ENCODE measurements at places on chromosomes 4 and X. TPM values are rescaled to one million over a fixed set of nuclear protein-coding genes. Genes with fewer than 3 reads are reported as not detected.
A peak's percentile ranks its signal among the peaks of the same experiment; 100 is the strongest.

Gene OPN1MW2
- not detected for total RNA-seq

Gene AFF2
- total RNA-seq, result 2.5 TPM

Gene XG
- not detected for total RNA-seq

Gene CDX4
- not detected for total RNA-seq

Gene RENBP
- 11.4 TPM for total RNA-seq

Gene NMU
- total RNA-seq, result not detected

Gene HERC5
- total RNA-seq, result 4.6 TPM

Gene P2RY8
- 0.35 TPM for total RNA-seq

Gene NOCT
- 13.8 TPM for total RNA-seq

Gene DCK
- 7.2 TPM for total RNA-seq

Gene LRIT3
- 0.67 TPM for total RNA-seq

- DNase-seq, result no peak
Measured at GRCh38 chrX:66130469-66130868, 33.6 kb upstream of the HEPH start.

GRCh38 chr4:113587640-113588275 lies 173.8 kb downstream of the CAMK2D start:
- DNase-seq, result no peak

DNA sequence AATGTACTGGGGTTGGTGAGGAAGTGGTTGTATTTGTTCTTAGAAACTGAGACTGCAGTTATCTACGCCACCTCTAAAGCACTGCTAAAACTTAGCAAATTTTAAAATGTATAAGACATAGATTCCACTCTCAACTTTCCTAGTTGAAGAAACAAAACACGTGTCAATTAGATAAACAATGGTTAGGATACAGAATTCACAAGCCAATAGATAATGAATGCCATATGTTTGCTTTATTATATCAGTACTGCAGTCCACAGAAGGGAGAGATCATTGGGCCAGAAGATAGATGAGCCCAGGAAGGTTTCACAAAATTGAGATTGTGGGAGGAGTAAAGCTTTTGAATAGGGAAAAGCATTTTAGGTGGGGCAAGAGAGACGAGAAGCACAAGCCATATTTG lies 14.3 kb downstream of the TMEM33 start:
- DNase-seq, result no peak

GRCh38 chr4:102809691-102810090 lies 17.7 kb downstream of the UBE2D3 start:
- no peak for DNase-seq

DNA sequence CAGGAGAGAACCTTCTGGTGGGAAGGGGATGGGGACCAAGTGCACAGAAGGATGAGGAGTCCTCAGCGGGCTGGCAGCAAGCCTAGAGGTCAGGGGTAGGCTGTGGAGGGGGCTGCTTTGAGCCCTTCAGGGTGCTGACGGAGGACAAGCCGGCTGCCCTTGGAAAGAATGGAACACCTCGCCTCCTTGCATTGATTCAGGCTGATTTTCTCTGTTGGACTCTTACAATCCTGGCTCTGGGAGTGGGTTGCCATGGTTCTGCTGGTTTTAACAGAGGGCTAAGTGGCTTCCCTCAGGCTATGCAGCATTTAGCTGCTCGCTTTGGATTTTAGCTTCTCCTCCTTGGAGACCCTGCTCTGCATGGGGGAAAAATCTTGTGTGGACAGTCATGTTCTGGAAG lies 49.4 kb upstream of the CHRNA9 start:
- DNase-seq, result no peak

- DNase-seq, result no peak
Measured at GRCh38 chr4:5124876-5125275, 73.6 kb downstream of the STK32B start.

- no peak for DNase-seq
Measured at GRCh38 chr4:25441519-25442117, 64.6 kb downstream of the ANAPC4 start.

- no peak for DNase-seq
Measured at GRCh38 chr4:71470524-71470923, 131.7 kb downstream of the SLC4A4 start.

DNA sequence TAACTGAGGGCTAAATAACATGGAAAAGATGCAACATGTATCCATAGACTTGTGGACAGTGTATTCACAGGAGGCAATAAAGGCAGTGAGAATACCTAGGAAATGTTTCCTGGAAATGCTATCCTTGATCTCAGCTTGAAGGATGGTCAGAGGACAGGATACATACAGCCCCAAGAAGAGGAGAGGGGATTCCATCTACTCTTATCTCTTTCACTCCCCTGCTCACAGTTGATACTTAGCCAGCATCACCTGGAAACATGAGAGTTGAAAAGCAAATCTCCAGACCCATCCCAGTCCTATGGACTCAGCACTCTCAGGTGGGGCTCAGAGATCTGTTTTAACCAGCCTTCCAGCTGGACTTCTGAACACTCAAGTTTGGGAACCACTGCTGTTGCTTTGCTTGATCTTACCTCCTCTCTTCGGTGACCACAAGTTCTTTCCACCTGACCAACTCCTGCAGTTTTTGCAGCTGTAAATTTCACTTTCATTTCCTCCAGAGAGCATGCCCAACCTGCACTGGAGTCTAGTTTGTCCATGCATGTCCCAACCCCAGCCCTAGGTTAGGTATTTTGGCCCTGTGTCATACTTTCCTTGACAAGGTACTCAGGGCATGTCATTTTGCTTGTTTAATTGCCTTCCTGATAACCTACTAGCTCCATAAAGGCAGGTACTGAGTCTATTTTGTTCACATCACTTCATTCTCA lies 10.4 kb downstream of the RELL1 start:
- DNase-seq, result peak; percentile 65

GRCh38 chrX:121036137-121036536 lies 11.3 kb upstream of the GLUD2 start:
- no peak for DNase-seq

GRCh38 chr4:153987291-153987690 lies 198.4 kb upstream of the SFRP2 start:
- no peak for DNase-seq

- DNase-seq, result no peak
Measured at GRCh38 chrX:137852502-137852901, 286.6 kb downstream of the ZIC3 start.

DNA sequence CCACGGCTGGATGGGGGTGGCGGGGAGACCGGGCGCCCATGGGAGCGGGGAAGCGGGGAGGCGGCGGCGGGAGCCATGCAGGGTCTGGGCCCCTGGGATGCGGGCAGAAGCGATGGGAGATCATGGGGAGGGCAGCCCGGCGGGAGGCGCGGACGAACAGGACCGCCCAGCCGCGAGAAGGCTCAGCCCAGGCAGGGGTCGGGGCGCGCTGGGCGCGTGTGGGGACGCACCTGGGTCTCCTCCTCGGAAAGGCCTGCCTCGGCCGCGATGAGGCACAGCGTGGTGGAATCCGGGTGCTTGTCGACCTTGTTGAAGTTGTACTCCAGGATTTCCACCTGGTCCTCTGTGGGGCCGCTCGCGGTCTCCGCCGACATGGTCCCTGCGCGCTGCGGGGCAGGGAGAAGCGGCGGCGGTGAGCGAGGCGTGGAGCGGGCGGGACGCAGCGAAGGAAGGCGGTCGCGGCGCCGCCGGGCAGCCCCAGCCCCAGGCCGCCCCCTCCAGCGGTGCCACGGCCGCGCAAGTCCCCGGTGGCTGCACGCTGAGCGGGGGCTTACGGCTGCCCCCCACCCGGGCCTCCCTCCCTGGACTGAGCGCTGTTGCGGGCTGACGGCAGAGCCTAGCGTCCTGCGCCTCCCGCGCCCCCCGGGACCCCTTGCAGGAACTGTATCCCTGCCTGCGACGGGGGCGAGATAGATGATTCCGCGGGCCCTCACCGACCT lies 25.3 kb downstream of the HOPX start:
- DNase-seq, result peak; percentile 56

DNA sequence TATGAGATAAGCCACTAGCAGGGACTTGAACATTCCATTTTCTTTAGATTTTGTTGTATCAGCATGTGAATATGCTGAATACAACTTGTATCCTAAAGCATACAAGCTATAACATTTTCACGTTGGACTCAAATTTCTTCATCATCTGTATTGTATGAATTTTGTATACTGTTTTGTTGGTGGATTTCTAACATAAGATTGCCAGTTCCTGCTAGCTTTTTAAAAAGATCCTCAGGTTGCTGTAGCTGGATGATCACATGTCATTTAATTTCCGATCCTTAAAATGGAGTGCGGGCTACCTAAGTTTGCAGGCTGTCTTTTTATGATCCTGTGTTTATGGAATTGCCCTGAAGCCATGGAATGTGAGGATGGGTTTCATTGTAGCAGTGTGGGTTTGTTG lies 6.9 kb downstream of the PDLIM5 start:
- no peak for DNase-seq

- DNase-seq, result no peak
Measured at GRCh38 chr4:76898949-76899645, 1.2 kb upstream of the SOWAHB start.

DNA sequence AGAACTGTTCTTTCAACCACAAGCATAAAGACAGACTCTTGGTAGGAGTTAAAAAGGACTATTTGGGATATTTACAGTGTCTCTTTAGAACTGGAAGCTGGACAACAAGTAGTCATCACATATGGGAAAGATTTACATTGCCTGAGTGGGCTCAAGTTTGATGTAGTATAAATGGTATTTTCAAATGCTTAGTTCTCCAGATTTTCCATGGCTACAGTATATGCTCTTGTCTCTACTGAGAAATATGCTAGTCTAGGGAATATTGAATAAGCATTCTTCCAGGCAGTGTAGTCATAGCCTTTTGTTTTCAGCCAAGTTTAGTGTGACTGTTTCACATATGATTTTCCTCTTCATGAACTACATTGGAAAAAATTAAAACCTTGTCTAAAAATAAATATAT lies 315.6 kb downstream of the ARHGAP24 start:
- DNase-seq, result no peak

DNA sequence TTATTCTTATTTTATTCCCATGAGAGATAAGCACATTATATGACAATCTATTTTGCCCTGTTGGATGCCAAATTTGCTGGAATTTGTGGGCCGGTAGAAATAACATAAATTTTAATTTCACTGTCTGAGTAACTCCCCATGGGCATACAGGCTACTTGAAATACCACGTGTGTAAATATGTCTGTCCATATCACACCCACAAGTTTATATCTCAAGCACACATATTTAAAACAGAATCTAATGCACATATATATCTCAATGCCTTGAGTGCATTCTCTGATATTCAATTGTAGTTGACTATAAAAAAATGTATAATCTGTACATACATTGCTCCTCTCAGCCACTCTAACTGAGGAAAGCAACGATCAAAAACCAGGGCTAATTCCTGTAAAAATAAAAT lies 51.2 kb downstream of the PPARGC1A start:
- DNase-seq, result no peak

- DNase-seq, result peak; percentile 18
Measured at GRCh38 chr4:170025523-170026252, 507 bp downstream of the MFAP3L start.

DNA sequence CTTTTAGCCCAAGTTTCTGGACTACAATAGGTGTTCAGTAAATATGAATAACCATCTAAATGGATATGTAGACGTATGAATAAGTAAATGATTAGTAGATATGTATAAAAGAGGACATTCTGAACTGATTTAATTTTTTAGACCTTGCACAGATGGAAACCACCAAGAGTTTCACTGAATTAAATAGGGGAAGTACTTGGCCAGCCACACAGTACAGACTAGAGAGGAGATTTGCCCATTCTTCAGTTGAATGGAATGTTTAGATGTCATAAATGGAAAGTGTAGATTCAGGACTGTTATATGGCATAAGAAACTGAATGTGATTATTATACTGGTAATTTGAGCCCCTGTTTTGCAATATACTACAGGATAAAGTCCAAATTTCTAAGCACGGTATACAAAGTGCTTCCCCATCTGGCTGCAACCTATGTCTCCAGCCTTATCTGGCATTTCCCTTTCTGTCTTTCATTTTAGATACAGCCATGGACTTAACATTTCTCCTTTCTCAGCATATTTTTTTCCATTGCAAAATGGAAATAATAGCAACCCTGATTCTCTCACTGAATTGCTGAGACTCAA lies 137.8 kb upstream of the HS3ST1 start:
- no peak for DNase-seq

DNA sequence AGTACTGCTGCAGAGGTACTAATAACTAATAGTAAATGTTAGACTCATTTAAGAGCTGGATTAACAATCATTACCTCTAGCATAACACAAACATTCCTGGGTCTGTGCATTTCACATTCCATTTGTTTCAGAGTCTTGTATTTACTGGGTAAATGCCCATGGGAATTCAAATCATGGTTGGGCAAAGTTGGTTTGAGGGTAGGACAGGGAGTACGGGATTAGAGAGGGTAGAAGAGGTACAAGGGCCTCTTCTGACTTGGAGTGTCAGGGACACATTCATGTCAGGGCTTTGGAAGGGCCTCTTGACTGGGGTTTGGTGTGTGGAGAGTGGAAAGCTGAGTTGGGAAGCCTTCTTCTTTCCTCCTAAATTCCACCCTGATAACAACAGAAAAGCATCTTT lies 65.9 kb downstream of the WWC2 start:
- no peak for DNase-seq

DNA sequence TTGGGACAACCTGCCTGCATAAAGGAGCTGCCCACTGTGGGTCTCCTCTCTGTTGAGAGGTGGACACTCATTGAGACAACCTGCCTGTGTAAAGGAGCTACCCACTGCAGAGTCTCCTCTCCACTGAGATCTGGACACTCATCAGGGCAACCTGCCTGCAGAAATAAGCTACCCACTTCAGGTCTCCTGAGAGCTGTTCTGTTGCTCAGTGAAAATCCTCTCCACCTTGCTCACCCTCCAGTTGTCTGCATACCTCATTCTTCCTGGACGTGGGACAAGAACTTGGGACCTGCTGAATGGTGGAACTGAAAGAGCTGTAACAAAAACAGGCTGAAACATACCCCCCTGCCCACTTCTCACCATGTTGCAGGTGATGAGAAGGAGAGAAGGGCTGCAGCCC lies 59.9 kb upstream of the CDKN2AIP start:
- no peak for DNase-seq

GRCh38 chr4:7462509-7462971 lies 27.8 kb upstream of the PSAPL1 start:
- DNase-seq, result no peak

DNA sequence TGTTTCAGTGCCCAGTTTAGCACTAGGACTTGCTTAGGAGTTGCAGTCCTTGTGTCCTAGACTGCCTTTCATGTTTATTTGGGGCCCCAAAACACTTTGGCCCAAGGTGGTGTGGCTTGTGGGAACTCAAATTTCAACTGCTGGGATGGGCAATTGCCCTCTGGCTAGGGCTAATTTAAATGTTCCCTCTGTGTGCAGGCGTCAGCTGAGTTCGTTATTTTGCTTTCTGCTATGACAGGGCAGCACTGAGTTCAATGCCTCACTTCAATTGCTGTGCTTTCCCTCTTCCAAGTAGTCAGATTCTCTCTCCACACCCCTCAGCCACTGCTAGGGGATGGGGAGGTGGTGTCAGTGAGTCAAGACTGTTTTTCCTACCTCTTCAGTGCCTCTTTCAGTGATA lies 51.1 kb downstream of the ITIH6 start:
- no peak for DNase-seq
